ENCODE measurements at places on chromosomes 11 and 22. TPM values are rescaled to one million over a fixed set of nuclear protein-coding genes. Genes with fewer than 3 reads are reported as not detected.

VSIG2 gene
- not detected for total RNA-seq

INSC gene
- total RNA-seq = not detected

PANX2 gene
- total RNA-seq = 4.8 TPM

C11orf86 gene
- total RNA-seq = 97.2 TPM

OR56A3 gene
- not detected for total RNA-seq

PRDM10 gene
- total RNA-seq = 1.4 TPM

OPCML gene
- not detected for total RNA-seq

MMP1 gene
- total RNA-seq = 0.78 TPM

FAT3 gene
- 0.59 TPM for total RNA-seq

NOL12 gene
- 25.7 TPM for total RNA-seq

CBLIF gene
- not detected for total RNA-seq

CCDC81 gene
- 0.33 TPM for total RNA-seq

CCDC87 gene
- total RNA-seq = 0.21 TPM

APOBEC3C gene
- 26.3 TPM for total RNA-seq

KCNJ5 gene
- total RNA-seq = not detected

OR8B12 gene
- total RNA-seq = not detected

DCHS1 gene
- 0.03 TPM for total RNA-seq

SYCE3 gene
- total RNA-seq = not detected

NTM gene
- total RNA-seq = not detected

HIC2 gene
- total RNA-seq = 2.4 TPM

FZD4 gene
- 1.3 TPM for total RNA-seq

HRAS gene
- 150 TPM for total RNA-seq

C11orf87 gene
- 0.07 TPM for total RNA-seq

SMTNL1 gene
- total RNA-seq = not detected

RAB30 gene
- 5.1 TPM for total RNA-seq

C22orf31 gene
- total RNA-seq = not detected

GSTT2B gene
- total RNA-seq = 0.43 TPM

IL10RA gene
- 0.07 TPM for total RNA-seq

MCHR1 gene
- total RNA-seq = not detected

RASD2 gene
- 0.80 TPM for total RNA-seq

AMOTL1 gene
- total RNA-seq = 8.4 TPM

TMEM86A gene
- 0.21 TPM for total RNA-seq

PNPLA5 gene
- total RNA-seq = not detected

OR8D4 gene
- total RNA-seq = not detected

C11orf65 gene
- not detected for total RNA-seq

IL17REL gene
- 0.08 TPM for total RNA-seq

CDCA5 gene
- 62.0 TPM for total RNA-seq

PLXNB2 gene
- 113 TPM for total RNA-seq

CYB5R3 gene
- total RNA-seq = 108 TPM

KDM4D gene
- total RNA-seq = 0.48 TPM

RIMBP3B gene
- 0.24 TPM for total RNA-seq

MFRP gene
- total RNA-seq = not detected

VPREB3 gene
- total RNA-seq = 0.73 TPM

ABCC8 gene
- total RNA-seq = 2.8 TPM

FAU gene
- total RNA-seq = 1,065 TPM

SLC37A2 gene
- 0.06 TPM for total RNA-seq

TRIM49 gene
- not detected for total RNA-seq

TNNI2 gene
- not detected for total RNA-seq

IGLL1 gene
- total RNA-seq = not detected

MB gene
- total RNA-seq = 8.6 TPM

RIC3 gene
- 1.4 TPM for total RNA-seq

OR6A2 gene
- not detected for total RNA-seq

TMEM151A gene
- 4.0 TPM for total RNA-seq

BTBD18 gene
- total RNA-seq = not detected

SYT8 gene
- 0.42 TPM for total RNA-seq

TMEM126A gene
- 54.7 TPM for total RNA-seq

APOBEC3G gene
- total RNA-seq = not detected

P2RY2 gene
- total RNA-seq = 13.1 TPM

Measured in A549 treated with GW870086 at 1 μM for 4 hours (cell line).